ENCODE measurements at places on chromosomes 2 and 18.

DNA sequence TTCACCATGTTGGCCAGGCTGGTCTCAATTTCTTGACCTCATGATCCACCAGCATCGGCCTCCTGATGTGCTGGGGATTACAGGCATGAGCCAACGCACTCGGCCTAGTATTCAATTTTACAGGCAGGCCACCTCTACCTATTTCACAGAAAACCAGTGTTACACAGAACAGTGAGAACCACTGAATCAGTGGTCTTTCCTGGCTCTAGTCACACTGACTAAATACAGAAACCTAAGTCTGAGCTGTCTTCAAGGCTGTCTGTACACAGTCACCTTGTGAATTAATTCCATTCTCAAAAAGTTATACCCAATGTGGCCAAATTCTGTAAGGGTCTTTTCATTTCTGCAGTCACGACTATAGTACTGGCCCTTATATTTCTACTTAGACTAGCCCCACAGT, 3.5 kb downstream of the RNF149 start:
- DNase-seq, result no peak

- DNase-seq, result no peak
Measured at GRCh38 chr2:199070322-199070949, 387.3 kb downstream of the SATB2 start.

- DNase-seq, result no peak
Measured at GRCh38 chr2:172210599-172210998, 107.9 kb upstream of the DLX2 start.

- peak; percentile 78 for DNase-seq
Measured at GRCh38 chr2:11155381-11156035, at the start of gene SLC66A3. SLC66A3 (plus strand) TSS chr2:11155467; CDS start chr2:11155547, 80 bp downstream.

- DNase-seq, result no peak
Measured at GRCh38 chr2:15367715-15368114, 193.4 kb downstream of the NBAS start.

GRCh38 chr2:218964041-218964771, 4.7 kb downstream of the CDK5R2 start:
- DNase-seq, result no peak

GRCh38 chr2:134682726-134683125, 36.1 kb downstream of the TMEM163 start:
- DNase-seq, result no peak

GRCh38 chr2:102417946-102418345, 5.0 kb upstream of the IL18RAP start:
- DNase-seq, result peak; percentile 28

DNA sequence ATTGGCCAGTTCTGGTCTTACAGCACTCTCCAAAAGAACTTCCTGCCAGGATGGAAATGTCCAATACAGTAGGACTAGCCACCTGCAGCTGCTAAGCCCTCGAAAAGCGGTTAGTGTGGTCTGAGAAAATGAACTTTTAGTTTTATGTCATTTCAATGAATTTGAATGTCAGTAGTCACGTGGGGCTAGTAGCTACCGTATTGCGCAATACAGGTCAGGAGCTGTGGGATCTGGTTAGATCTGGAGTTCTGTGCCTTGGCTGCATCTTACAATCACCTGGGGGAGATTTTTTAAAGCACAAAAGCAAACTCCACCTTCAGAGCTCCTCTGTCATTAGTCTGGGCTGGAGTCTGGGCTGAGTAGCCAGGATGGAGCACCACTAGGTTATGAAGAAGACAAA, 35.9 kb downstream of the C1QL2 start:
- DNase-seq, result no peak

DNA sequence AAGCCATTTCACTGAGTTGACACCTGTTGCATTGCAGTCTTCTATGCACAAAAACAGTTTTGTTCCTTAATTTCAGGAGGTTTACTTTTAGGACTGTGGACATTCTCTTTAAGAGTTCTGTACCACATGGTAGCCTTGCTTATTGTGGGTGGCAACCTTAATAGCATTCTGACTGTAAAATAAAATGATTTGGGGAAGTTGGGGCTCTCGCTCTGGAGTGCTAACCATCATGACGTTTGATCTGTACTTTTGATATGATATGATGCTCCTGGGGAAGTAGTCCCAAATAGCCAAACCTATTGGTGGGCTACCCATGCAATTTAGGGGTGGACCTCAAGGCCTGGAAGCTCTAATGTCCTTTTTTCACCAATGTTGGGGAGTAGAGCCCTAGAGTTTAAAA, 3.4 kb downstream of the CTLA4 start:
- no peak for DNase-seq

DNA sequence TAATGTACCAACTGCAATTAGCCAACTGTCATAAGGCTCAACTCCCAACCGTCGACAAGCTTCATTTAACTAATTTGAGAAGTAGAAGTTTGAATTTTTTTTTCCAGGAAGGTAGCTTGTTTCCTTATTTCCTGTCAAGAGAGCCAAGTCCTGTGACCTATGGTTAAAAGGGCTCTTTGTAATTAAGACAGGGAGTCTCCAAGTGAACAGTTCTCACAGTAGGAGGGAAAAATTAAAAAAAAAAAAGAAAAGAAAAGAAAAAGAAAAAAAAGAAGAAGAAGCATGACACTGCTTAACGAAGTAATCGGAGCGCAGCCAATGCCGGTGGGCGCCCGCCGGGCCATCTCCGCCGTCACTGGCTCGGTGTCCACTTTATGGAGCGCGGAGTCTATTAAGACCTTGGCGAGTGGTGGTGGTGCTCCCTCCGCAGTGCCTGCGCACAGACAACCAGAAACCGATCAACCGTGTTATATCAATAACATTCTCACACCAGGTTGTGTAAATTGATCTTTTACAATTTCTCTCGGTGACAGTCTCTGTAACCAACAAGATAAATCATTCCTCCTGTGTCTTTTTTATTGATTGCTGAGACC, 197.2 kb upstream of the POU3F3 start:
- no peak for DNase-seq

- DNase-seq, result no peak
Measured at GRCh38 chr2:28525481-28525880, 29.6 kb downstream of the PLB1 start.

- DNase-seq, result no peak
Measured at GRCh38 chr18:13126966-13127598, 91.5 kb upstream of the LDLRAD4 start.

DNA sequence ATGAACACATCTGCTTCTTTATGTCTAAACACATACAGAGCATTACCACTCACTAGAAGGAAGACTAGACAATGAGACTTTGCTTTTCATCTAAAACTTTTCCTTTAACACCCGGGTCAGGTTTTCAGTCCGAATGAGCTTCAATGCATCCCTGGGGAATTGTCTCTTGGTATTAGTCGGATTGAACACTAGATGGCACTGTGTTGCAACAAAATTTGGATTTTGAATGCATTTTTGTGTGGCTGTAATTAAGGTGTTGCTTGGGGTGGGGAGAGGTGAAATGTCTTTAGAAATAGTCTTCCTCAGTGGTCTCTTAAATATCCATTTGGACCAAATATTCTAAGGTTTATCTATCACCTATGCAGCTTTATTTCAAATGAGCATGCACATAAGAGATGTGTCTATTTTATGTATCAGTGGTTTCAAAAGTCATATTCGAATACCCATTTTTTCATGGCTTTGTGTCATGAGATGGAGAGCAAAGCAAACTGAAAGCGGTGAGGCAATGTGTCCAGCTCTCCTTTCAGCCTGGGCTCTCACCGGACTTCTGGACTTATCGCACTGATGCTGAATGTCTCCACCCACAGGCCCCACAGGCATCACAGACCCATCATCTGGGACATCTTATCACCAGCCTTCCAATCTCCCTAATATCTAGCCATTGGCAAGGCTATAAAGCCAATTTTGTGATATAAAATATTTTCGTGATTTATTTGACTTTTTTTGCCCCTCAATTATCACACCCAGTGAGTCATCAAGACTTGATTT, 510.3 kb downstream of the RNF144A start:
- no peak for DNase-seq

- no peak for DNase-seq
Measured at GRCh38 chr2:142877216-142877838, at the start of gene KYNU. KYNU (plus strand) TSS chr2:142877664; CDS start chr2:142885368, 7,704 bp downstream.

- DNase-seq, result peak; percentile 37
Measured at GRCh38 chr18:9613550-9614400, 584 bp downstream of the PPP4R1 start.

DNA sequence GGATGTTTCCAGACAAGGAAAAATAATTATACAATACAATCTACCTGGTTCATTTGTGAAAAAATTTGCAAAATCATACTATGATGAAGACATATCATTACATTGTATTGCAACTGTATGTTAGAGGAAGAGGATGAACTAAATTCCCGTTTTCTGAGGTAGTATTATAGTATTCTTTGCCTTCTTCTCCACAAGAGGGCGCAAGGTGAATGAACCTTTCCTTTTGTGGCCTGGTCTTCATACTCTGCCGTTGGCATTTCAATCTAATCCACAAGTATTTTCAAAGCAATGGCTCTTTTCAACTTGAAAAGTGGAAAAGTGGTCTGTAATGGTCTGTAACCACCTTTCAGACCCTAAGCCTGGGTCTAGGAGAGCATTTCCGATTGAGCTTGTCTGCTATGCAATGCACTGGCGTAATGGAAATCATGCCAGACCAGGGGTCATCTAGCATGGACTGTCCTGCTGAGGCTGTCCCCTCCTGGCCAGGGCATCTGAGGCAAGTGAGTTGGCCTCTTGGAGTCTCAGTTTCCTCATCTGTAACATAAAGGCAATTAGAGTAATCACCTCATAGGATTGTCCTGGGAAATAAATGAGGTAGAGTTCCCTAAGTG, 30.8 kb upstream of the ZNF396 start:
- DNase-seq, result peak; percentile 33
